Psoas muscle (tissue), 8 donors: ENCODE measurements at places on chromosomes 7 and 10. TPM values are rescaled to one million over a fixed set of nuclear protein-coding genes. Genes with fewer than 3 reads are reported as not detected.

DNA sequence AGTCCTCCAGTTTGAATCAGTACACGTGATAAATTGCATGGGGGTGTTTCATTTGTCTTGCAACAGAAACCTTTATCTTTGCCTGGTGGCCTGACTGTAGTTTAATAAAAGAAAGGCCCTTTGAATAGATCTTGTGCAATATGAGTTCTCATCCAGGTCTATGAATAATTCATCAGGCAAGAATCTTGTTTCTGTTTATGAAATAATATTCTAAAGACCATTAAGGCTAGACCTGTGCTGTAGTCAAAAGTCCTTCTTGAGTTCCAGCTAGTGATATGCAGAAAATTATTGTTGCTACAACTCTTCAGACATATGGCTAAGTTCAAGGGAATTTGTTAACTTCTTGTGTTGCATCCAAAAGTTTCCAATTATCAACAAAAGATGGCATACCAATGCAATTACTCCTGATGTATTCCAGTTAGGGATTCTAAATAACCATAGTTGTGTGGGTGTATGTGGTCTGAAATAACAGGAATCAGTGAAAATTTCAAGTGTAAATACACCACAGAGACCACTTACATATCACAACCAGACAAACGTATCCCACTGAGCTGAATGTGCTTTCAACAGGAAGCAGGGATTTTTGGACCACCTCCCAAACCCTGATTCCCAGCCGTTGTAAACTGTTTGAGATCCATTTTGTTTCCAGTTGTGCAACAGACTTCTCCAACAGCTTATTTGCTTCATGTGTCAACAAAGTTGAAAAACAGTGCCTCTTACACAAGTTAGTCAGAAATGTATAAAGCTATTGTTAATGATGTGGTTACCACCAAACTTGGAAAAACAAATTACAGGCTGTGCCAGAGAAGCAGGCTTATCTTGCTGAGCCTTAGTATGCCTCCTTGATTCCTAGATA is 54.7 kb upstream of the BICC1 start:
- DNase-seq = no peak

DNA sequence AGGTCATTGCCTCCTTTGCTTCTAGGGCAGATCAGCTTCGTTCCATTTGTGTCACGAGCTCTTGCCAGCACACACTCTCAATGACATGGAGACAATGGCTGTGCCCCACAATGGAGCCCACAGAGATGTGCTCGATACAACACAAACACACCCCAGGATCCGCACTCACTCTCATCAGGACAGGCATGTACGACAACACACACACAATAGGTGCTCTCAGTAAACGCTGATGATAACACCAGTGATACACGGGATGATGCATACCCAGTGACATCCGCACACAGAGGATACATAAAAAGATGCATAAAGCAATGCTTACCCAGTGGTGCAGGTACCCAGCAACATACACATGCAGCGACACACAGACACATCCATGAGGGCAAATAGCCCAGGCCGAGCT is 61.2 kb upstream of the LBX1 start:
- DNase-seq = no peak

GRCh38 chr7:46168671-46169383 is 247.8 kb upstream of the IGFBP3 start:
- no peak for DNase-seq

- DNase-seq = no peak
Measured at GRCh38 chr10:34758447-34758996, 56.6 kb downstream of the PARD3 start.

DNA sequence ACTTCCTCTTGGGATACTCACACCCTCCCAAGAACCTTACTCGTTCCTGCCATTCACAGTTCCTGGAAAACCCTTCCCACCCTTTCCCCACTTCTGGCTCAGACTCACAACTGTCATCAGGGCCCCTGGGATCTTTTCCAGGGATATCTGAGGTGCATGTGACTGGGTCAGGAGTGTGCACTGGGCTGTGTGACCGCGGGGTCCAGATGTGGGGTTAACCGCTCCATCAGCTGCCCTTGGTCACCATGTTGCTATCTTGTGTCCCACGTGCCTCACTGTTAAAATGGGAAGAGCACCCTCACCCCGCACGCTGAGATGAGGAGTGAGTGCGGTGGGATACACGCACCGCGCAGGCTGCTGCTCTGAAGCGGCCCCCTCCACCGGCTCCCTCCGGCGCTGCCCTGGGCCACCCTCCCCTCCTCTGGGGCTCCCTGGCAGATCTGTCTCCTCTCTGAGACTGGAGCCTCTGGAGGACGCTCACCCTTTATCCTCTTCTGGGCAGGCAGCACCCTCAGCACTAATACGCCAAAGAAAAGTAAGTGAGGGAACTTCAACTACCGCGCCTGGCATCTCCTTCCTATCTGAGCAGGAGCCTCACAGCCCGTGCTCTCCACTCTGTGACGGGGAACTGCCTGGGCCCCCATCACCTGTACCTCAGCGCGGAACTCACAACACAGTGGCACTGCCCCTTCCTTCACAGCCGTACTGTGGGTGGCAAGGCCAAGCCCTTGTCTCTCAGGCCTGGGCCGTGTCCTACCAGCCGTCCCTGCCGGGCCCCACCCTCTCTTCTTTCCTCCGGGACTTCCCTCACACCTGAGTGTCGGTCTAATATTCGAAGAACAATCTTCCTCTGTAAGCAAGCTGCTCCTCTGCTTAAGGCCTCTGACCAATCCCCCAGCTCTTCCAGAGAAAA is 15.6 kb downstream of the COBL start:
- DNase-seq = no peak

DNA sequence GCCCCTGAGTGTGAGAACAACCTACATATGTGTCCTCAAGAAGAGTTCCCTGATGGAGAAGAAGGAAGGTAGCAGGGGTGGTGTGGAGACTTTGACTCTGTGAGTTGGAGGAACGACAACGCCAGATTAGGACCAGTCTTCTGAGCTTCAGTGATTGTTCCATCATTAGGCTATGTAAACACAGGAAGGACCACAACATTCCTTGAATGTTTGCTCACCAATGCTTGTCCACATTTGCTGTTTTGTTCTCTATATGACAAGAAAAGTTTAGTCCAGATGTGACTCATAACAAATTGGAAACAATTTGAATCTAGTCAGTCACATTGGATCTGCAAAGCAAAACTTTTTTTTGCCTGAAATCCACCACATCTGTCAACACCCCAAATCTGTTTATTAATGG is 62.7 kb downstream of the ENTPD1 start:
- no peak for DNase-seq

- no peak for DNase-seq
Measured at GRCh38 chr7:27602766-27603165, 59.9 kb downstream of the HIBADH start.

DNA sequence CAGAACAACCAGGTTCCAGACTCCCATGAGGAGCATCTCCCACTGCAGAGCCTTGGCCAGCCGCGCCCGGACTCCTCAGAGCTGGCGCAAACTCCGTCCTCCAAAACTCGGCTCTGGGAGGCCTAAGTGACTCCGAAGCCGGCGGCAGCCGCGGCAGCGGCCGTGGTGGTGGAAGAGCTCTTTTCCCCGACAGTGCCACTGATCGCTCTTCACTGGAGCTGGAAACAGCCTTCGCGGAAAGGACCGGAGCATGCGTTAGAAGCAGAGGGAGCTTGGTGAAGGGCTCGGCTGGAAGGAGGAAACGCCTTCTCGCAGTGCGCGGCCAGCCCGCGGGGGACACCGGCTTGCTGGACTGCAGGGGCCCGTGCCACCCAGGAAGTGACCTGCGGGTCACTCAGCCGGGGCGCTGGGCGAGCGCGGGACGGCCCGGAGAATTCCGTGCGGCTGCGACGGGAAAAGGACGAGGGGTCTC is 5.0 kb upstream of the HOXA13 start:
- DNase-seq = no peak

Gene GGCT
- total RNA-seq = 17.0 TPM
